ENCODE measurements at places on chromosomes 6 and 20. TPM values are rescaled to one million over a fixed set of nuclear protein-coding genes. Genes with fewer than 3 reads are reported as not detected.

DNA sequence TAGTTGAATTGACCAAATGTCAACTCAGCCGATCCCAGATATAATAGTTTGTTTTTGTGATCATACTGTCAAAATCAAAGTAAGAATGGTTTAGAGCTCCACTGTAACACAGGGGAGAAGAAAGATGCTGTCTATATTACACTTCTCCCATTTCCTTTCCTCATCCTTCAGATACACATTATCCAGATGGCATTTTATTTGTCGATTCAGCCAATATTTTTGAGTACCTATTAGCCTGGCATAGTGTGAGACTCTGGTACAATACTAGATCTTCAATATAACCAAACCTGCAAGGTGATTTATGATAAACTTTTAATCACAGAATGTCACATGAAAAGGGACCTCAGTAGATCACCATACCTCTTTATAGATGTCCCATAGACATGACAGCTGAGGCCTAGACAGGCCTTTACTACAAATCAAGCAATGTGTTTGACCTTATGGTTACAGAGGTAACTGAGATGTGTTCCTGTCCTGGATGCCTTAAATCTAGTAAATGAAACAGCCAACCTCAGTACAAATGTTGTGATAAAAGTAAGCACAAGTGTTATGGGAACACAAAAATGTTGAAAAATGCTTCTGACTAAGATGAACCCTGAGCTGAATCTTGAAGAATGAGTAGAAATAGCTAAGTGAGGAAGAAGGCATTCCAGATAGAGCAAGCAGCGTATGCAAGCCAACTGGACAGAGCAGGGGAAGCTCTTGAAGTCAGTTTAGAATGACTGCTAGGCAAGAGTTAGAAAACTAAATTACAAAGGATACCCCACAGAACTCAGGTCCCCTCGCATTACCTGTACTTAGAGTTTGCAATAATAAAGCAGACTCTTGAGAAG is 1.9 kb downstream of the FBXO9 start:
- H3K4me3 ChIP-seq: no peak overlapping the region
- no peak for DNase-seq
- peaks cover 12% of the 10 kb centered on the region for H3K36me3 ChIP-seq
- H3K4me1 ChIP-seq: peaks cover 23% of the 10 kb centered on the region
- no peaks in the 10 kb centered on the region for H3K27me3 ChIP-seq

GRCh38 chr6:93964321-93964720 is 545.0 kb upstream of the EPHA7 start:
- DNase-seq: no peak
- no peaks in the 10 kb centered on the region for H3K36me3 ChIP-seq
- no peak overlapping the region for H3K4me3 ChIP-seq
- H3K27me3 ChIP-seq: no peaks in the 10 kb centered on the region
- H3K27ac ChIP-seq: no peak overlapping the region

Gene SNAI1
- total RNA-seq: 2.5 TPM

Gene GABRR1
- total RNA-seq: not detected

GRCh38 chr6:110532431-110532830 is 56.0 kb upstream of the SLC22A16 start:
- no peaks in the 10 kb centered on the region for H3K36me3 ChIP-seq
- no peaks in the 10 kb centered on the region for H3K27me3 ChIP-seq
- H3K27ac ChIP-seq: no peak overlapping the region
- no peak for DNase-seq

Gene XKR7
- total RNA-seq: not detected

GRCh38 chr6:118715376-118715775 is 64.0 kb upstream of the CEP85L start:
- no peak overlapping the region for H3K4me3 ChIP-seq
- H3K27ac ChIP-seq: no peak overlapping the region

Gene DNMT3B
- 0.33 TPM for total RNA-seq

Gene GLYATL3
- not detected for total RNA-seq

Data from CD4-positive, alpha-beta T cell (primary cell).